A549 treated with DMSO at 1 μM for 4 hours (cell line): ENCODE measurements at places on chromosomes 13 and 19. TPM values are rescaled to one million over a fixed set of nuclear protein-coding genes. Genes with fewer than 3 reads are reported as not detected.

SYCN gene
- total RNA-seq = not detected in 5 replicates

CEACAM18 gene
- not detected in 5 replicates for total RNA-seq

GPC5 gene
- 0.02 to 0.10 TPM in 2 of 5 replicates, not detected in the others for total RNA-seq

BCAM gene
- 67.7 to 91.0 TPM (median 77.6 TPM) in 5 replicates for total RNA-seq

TEX101 gene
- total RNA-seq = not detected in 5 replicates

C19orf33 gene
- 635 to 743 TPM (median 686 TPM) in 5 replicates for total RNA-seq

TMEM145 gene
- 2.2 to 4.2 TPM (median 3.7 TPM) in 5 replicates for total RNA-seq

TTC9B gene
- 0.26 to 0.61 TPM (median 0.51 TPM) in 5 replicates for total RNA-seq

FCAR gene
- not detected in 5 replicates for total RNA-seq

PLIN5 gene
- 0.11 to 0.18 TPM (median 0.14 TPM) in 4 of 5 replicates, not detected in the other for total RNA-seq

TECR gene
- total RNA-seq = 158 to 195 TPM (median 168 TPM) in 5 replicates

CELF5 gene
- total RNA-seq = 0.45 to 0.75 TPM (median 0.56 TPM) in 5 replicates

GTF3A gene
- total RNA-seq = 85.8 to 105 TPM (median 98.4 TPM) in 5 replicates

C1QTNF9 gene
- not detected in 5 replicates for total RNA-seq
